ENCODE measurements at places on chromosomes 2 and 18.

DNA sequence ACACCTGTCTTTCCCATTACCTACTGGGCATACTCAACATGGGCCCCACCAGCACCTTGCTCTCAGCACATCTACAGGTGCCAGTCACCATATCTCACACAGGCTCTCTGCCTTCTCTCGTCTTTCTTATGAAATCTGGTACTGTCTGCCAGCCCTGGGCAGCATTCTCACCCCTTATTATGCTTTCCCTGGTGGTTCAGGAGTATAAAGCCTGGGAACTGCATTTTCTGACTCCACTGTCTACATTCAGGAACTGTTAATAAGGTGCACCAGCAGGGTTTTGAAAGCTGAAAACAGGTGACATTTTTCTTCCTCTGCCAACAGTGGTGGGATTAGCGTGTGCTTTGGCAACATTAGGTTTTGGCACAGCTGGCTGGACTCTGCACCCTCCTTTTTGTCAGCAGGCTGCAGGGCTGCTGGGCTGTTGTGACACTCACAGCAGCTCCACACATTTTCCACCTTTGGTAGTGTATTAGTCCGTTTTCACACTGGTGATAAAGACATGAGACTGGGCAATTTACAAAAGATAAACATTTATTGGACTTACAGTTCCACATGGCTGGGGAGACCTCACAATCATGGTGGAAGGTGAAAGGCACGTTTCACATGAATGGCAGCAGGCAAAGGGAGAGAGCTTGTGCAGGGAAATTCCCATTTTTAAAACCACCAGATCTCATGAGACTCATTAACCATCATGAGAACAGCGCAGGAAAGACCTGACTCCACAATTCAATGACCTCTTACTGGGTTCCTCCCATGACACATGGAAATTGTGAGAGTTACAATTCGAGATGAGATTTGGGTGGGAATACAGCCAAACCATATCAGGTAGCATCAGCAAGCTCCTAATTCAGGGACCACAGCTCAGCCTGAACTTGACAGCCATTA lies 343.1 kb upstream of the LYPD1 start:
- no peak overlapping the region for H3K27ac ChIP-seq
- H3K4me3 ChIP-seq: no peak overlapping the region
- DNase-seq: no peak
- no peaks in the 10 kb centered on the region for H3K4me1 ChIP-seq
- no peaks in the 10 kb centered on the region for H3K27me3 ChIP-seq

DNA sequence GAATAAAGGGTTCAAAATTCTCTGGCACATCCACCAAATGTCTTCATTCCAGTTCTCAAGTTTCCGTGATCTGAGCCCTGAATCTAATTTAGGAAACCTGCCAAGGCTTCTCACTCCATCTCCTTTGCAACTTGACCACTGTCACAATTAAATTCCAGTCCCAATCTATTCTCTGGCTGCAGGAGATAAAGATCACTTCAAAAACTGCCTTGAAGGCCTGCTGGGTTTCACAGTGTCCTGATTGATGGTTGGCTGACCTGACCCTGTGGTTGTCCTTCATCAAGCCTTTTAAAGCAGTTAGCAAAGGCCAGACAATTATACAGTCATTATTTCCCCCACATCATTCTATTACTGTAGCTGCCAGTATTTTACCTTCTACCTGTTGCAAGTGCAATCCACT lies 60.3 kb upstream of the DNAJC10 start:
- no peaks in the 10 kb centered on the region for H3K27me3 ChIP-seq
- DNase-seq: no peak
- no peak overlapping the region for H3K27ac ChIP-seq

DNA sequence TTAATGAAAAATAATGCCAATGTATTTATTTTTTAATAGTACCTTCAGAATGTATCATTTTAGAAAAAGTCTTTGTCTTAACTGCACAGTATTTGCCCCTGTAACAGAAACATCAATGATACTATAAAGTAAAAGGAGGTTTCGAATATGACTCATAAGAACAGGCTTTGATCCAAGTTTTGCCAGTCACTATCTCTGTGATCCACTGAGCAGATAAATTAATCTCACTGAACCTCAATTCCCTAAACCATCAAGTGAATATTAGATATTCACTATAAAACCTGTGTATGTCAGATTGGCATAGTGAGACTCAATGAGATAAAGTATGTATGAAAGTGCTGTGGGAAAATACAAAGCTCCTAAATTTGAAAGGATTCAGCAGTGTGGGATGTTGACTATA lies 292.1 kb downstream of the EXOC6B start:
- H3K27me3 ChIP-seq: no peaks in the 10 kb centered on the region
- DNase-seq: no peak
- H3K36me3 ChIP-seq: no peaks in the 10 kb centered on the region
- H3K27ac ChIP-seq: no peak overlapping the region
- H3K4me1 ChIP-seq: no peaks in the 10 kb centered on the region

- H3K4me1 ChIP-seq: no peaks in the 10 kb centered on the region
- no peaks in the 10 kb centered on the region for H3K36me3 ChIP-seq
- no peak for DNase-seq
Measured at GRCh38 chr2:139744273-139744672, 964.1 kb upstream of the NXPH2 start.

DNA sequence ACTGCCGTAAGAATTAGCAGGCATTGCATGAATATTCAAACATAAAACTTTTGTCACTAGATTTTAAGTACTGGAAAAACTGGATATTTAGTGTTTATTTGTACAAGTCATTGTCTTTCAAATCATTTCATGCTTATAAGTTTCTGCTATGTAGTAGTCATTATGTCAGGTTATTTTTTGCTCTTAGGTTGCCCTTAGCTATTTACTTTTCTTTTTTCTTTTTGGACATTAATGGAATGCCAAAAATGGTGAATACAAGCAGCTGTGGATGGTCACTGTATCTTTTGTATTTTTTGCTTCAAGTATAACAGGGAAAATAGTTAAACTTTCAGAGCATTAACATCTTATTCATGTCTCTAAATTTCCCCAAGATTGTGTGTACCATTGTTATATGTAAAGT lies 18.6 kb upstream of the KCNJ13 start:
- H3K4me1 ChIP-seq: no peaks in the 10 kb centered on the region
- H3K27me3 ChIP-seq: no peaks in the 10 kb centered on the region
- no peak overlapping the region for H3K27ac ChIP-seq
- peaks cover 71% of the 10 kb centered on the region for H3K36me3 ChIP-seq
- DNase-seq: no peak

GRCh38 chr2:169225233-169225750 lies 137.0 kb downstream of the LRP2 start:
- no peaks in the 10 kb centered on the region for H3K36me3 ChIP-seq
- no peak for DNase-seq
- no peak overlapping the region for H3K4me3 ChIP-seq
- no peaks in the 10 kb centered on the region for H3K4me1 ChIP-seq
- no peak overlapping the region for H3K27ac ChIP-seq
- H3K27me3 ChIP-seq: peaks cover 2% of the 10 kb centered on the region

- no peak for DNase-seq
- H3K27me3 ChIP-seq: no peaks in the 10 kb centered on the region
- H3K4me3 ChIP-seq: no peak overlapping the region
- H3K27ac ChIP-seq: no peak overlapping the region
Measured at GRCh38 chr2:54063967-54064535, 51.4 kb upstream of the ACYP2 start.

DNA sequence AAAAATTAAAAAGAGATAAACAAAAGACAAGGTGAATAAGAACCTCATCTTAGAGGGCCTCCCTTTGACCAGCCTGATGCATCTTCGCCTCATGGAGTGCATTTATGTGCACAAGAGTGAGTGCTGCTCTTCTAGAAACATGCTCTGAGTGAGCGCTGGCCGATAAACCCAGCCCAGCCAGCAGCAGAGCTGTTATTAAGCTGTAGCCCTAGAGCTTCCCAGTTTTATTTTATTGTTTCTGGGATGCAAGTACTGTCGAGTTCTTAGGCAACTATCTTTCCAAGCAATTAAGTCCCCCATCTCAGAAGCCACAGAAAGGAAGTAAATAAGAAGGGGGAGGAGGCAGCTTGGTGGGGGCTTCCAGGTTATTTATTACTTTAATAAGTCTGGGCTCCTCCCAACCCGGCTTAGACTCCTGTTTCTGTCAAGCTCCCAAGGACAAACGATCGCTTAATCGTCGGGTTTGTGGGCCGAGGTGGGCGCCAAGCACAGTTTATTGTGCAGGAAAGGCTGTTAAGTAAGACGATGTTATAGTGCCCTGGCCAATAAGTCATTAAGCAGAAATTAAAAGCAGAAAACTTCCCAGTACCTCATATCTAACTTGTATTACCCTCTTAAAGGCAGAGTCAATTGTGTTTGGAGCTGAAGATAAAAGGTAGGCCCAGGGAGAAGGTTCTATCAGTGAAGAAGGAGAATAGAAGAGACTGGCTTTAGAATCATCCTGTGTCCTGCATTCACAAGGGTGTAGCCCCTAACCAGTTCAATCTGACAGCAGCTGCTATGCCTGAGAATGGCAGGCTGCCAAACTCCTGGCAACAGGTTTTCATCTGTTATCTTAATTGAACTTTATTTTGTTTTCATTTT lies 176.3 kb downstream of the PIK3C3 start:
- DNase-seq: no peak
- no peaks in the 10 kb centered on the region for H3K27me3 ChIP-seq
- H3K36me3 ChIP-seq: no peaks in the 10 kb centered on the region
- H3K4me1 ChIP-seq: no peaks in the 10 kb centered on the region
- no peak overlapping the region for H3K27ac ChIP-seq

DNA sequence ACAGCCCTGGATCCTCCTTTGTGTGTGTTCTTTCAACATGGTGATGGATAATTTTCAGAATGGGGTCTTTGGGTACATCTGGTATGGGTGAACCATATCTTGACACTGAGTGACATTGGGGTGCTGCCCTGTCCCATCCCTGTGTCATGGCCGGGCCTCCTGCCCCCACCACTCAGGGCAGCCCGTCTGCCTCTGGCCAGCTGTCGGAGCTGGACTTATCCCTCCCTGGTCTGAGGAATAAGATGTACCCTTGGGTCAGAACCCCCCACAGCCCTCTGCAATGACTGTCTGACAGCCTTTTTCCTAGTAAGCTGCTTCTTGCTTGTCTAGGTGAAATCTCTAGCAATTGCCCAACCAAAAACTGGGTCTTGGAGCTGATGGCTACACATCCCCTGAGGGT lies 142.9 kb downstream of the SH3RF3 start:
- no peaks in the 10 kb centered on the region for H3K27me3 ChIP-seq
- no peak for DNase-seq
- no peaks in the 10 kb centered on the region for H3K4me1 ChIP-seq
- no peaks in the 10 kb centered on the region for H3K36me3 ChIP-seq

DNA sequence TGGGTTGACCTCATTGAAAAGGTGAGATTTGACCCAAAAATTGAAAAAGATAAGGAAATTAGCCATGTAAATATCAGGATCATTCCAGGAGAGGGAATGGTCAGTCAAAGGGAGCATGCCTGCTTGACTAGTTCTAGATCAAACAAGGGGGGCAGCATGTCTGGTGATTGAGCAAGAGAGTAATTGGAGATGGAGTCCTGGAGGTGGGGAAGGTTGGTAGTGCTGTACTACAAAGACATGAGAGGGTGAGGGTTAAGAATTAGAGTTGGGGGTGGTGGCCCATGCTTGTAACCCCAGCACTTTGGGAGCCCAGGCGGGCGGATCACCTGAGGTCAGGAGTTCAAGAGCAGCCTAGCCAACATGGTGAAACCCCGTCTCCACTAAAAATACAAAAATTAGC lies 2.0 kb downstream of the MRPL30 start:
- no peak overlapping the region for H3K27ac ChIP-seq
- H3K4me1 ChIP-seq: peaks cover 45% of the 10 kb centered on the region
- no peak overlapping the region for H3K4me3 ChIP-seq
- no peak for DNase-seq
